Thyroid gland (tissue), 4 donors: ENCODE measurements at places on chromosomes 3 and 15. TPM values are rescaled to one million over a fixed set of nuclear protein-coding genes. Genes with fewer than 3 reads are reported as not detected.

Gene NR1I2
- 0.67 TPM for total RNA-seq

Gene CDHR4
- not detected for total RNA-seq

Gene GOLGA6A
- total RNA-seq = not detected

Gene LHFPL4
- total RNA-seq = 0.13 TPM

Gene ADAMTS17
- total RNA-seq = 667 TPM

Gene ADAMTS7
- 1.8 TPM for total RNA-seq

Gene DNAH12
- total RNA-seq = 0.04 TPM

Gene AGBL1
- total RNA-seq = not detected

Gene CHRNA3
- total RNA-seq = 0.93 TPM
